Left lung (tissue), 14 donors: ENCODE measurements at places on chromosomes 5 and 9. TPM values are rescaled to one million over a fixed set of nuclear protein-coding genes. Genes with fewer than 3 reads are reported as not detected.

GRCh38 chr5:2066373-2066772 lies 183.6 kb upstream of the IRX4 start:
- H3K27me3 ChIP-seq, result no peaks in the 10 kb centered on the region
- H3K36me3 ChIP-seq, result no peaks in the 10 kb centered on the region
- DNase-seq, result no peak

GRCh38 chr5:93193431-93194347 lies 387.3 kb downstream of the NR2F1-AS1 start:
- no peaks in the 10 kb centered on the region for H3K4me1 ChIP-seq
- no peak for DNase-seq
- H3K27me3 ChIP-seq, result no peaks in the 10 kb centered on the region

- DNase-seq, result no peak
- H3K27ac ChIP-seq, result no peak overlapping the region
- no peaks in the 10 kb centered on the region for H3K4me1 ChIP-seq
- peaks cover 15% of the 10 kb centered on the region for H3K36me3 ChIP-seq
These were observed 225.0 kb downstream of the VPS13A start for GRCh38 chr9:77402286-77402685.

Gene GPX3
- total RNA-seq, result 391 TPM
